ENCODE measurements at places on chromosomes 5 and 9. TPM values are rescaled to one million over a fixed set of nuclear protein-coding genes. Genes with fewer than 3 reads are reported as not detected.

Gene DPP7
- 11.1 TPM for polyA plus RNA-seq

Gene SLC45A2
- polyA plus RNA-seq = 0.14 TPM

Gene SPTLC1
- 90.5 TPM for polyA plus RNA-seq

Gene NDUFAF2
- polyA plus RNA-seq = 28.7 TPM

Gene SHOC1
- 0.83 TPM for polyA plus RNA-seq

Gene GDNF
- 103 TPM for polyA plus RNA-seq

Gene AFAP1L1
- 19.0 TPM for polyA plus RNA-seq

Gene CDKN2B-AS1
- polyA plus RNA-seq = not detected
